Activated CD8-positive, alpha-beta memory T cell treated with anti-CD3 and anti-CD28 coated beads for 4 hours (primary cell): ENCODE measurements at places on chromosomes 6 and 20.

DNA sequence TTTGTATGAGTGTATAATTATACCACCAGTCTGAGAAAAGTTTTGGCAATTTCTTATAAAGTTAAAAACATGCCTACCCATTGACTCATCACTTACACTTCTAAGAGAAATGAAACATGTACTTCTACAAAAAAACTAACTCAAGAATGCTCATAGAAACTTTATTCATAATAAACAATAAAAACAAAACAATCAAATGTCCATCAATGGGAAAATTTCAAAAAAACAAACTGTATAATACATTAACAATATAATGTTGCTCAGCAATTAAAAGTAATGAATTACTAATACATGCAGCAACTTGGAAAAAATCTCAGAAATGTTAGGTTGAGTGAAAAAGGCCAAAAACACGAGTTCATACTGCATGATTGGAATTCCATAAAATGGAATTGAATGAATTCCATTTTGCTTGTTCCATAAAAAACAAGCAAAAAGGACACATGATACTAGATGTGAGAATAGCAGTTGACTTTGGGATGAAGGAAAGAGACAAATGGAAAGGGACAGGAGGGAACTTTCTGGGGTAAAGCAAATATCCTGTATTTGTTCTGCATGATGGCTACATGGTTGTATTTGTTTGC, 726.6 kb downstream of the RFPL4B start:
- DNase-seq = no peak

DNA sequence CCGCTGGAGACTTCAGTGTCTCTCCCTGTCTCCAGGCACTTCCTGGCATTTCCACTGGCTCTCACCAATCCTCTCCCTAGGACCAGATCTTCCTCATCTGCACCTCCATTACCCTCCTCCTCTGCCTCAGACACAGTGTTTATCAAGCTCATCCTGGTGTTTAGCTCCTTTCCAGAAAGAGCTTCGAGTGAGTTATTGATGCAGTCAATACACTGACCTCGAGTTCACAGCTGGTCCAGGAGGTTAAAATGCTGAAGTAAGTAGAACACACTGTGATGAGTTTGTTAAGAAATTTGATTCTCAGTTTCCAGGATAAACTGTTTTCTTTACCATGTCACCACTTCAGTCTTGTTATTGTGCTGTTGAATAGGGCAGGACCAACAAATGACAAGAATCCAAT, 42.1 kb upstream of the ARMC2 start:
- no peak for DNase-seq

- DNase-seq = no peak
Measured at GRCh38 chr6:101108286-101108685, 227.2 kb upstream of the ASCC3 start.

DNA sequence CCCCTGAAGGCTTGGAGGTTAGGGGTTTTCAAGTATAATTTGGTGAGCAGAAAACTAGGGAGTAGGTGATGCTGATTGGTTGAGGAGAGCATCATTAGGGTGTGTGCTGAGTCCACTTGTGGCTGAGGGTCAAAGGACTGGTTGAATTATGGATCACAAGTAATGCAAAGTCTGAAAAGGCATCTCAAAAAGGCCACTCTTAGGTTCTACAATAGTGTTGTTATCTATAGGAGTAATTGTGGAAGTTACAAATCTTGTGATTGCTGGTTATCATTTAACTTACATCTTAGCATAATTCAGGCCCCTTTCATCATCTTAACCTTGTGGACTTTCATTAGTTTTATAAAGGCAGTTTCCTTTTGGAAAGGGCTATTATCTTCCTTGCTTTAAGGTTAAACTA, 60.8 kb downstream of the UBR2 start:
- no peak for DNase-seq

- no peak for DNase-seq
Measured at GRCh38 chr6:13001927-13002326, 285.4 kb downstream of the PHACTR1 start.

DNA sequence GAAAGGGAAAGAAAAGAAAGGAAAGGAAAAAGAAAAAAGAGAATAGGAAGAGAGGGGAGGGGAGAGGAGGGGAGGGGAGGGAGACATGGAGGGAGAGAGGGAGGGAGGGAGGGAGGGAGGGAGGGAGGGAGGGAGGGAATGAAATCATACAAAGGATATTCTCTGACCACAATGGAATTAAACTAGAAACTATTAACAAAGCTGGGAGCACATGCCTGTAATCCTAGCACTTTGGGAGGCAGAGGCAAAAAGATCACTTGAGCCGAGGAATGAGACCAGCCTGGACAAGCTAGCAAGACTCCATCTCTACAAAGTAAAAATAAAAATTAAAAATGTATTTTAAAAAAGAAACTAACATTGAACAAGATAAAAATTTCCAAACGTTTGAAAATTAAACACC, 62.8 kb downstream of the ILRUN start:
- no peak for DNase-seq

- DNase-seq = no peak
Measured at GRCh38 chr20:23456873-23457272, 4.2 kb upstream of the CST11 start.

- DNase-seq = no peak
Measured at GRCh38 chr20:9739991-9740390, 98.9 kb downstream of the PAK5 start.

- DNase-seq = no peak
Measured at GRCh38 chr6:56868687-56869086, 86.2 kb upstream of the BEND6 start.

DNA sequence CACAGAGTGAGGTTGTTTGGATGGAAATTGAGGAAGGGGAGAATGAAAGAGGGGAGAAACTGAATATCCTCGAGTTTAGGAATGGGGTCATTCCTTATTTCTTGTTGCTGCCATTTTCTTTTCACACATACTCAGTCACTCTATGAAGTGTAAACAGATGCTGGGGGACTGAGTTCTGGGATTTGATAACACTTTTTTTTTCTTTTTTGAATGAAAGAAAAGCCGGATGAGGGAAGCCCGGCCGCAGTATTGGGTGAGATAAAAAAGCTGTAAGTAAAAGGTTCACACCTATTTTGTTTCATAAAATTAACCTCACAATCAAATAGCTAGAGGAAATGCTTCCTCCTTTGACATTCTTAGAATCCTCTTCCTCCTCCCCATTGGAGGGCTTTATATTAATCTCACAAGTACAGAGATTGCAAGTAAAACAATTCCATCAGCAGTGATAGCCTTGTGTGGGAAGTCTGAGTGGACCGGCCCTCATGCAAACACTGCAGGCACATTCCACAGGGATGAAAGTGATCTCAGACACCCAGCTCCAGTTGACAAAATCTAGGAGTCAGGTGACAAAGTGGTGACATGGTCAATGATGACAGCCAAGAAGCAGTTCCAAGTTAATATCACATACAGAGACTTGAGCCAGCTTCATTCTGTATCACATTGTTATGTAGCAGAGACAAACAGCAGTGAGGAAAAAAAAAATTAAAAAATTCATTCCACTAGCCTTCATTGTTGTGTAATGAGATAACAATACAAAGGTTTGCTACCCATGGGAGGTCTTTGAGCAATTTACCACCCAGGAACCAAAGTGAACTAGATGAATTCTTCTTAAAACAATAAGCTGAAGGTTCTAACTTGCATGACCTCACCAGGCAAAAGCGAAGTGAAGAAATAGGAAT, 391.1 kb upstream of the HSF2 start:
- no peak for DNase-seq

DNA sequence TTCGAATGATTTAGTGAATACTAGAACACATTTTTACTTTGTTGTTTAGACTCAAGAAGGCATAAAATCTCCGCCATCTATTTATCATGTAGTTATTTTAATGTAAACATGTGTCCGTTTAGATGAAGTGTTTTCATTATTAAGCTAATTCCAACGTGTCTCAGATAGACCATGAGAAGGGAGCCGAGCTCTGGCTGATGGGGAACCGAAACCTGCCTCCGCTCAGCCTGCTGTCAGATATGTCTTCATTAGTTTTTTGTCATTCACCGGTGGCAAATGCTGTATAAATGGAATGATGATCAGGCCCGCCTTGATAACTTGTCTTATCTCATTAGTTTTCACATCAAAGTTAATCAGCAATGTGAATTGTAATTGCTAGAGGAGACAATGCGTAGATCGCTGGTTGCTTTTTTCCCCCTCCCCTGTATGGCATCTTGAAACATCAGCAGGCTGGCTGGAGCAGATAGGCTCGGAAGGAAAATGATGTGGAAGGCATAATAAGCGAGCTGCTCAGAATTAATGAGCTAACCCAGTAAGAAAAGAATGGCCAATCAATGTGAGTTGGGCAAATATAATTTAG, 136.4 kb downstream of the LINC00237 start:
- DNase-seq = no peak

DNA sequence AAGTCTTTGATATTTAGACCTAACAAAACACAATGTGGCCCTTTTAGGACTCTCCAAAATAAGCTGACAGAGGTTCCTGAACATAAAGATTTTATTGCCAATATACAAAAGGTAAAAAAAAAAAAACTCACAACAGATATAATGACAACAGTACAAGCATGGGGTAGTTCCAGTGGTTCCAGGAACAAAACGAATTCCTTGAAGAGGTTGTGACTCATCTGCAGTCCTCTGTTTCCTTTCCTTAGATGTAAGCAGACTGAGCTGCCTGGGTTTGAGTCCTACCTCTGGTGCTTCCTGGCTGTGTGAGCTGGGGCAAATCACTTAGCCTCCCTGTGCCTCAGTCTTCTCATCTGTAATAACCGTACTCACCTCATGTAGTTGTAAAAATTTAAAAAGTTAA, 13.3 kb upstream of the CTAGE9 start:
- no peak for DNase-seq

GRCh38 chr6:129776542-129777330, 66.8 kb upstream of the ARHGAP18 start:
- no peak for DNase-seq

DNA sequence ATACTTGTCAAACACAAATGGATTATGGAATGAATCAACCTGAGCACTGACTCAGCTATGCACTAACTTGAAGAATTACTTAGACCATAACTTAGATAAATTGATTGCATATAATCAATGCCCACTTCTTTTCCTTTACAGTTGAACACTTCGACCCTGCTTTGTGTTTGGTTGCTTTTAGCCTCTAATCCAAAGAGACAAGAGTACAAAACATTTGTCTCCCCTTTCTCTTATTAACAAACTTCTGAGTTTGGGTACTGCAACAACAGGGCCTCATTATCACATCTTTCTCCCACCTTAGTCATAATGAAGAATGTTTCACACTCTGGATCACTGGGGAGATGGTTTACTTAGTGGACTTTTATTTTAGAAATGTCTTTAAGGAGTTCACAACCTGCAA, 2.6 kb upstream of the TAAR6 start:
- no peak for DNase-seq

DNA sequence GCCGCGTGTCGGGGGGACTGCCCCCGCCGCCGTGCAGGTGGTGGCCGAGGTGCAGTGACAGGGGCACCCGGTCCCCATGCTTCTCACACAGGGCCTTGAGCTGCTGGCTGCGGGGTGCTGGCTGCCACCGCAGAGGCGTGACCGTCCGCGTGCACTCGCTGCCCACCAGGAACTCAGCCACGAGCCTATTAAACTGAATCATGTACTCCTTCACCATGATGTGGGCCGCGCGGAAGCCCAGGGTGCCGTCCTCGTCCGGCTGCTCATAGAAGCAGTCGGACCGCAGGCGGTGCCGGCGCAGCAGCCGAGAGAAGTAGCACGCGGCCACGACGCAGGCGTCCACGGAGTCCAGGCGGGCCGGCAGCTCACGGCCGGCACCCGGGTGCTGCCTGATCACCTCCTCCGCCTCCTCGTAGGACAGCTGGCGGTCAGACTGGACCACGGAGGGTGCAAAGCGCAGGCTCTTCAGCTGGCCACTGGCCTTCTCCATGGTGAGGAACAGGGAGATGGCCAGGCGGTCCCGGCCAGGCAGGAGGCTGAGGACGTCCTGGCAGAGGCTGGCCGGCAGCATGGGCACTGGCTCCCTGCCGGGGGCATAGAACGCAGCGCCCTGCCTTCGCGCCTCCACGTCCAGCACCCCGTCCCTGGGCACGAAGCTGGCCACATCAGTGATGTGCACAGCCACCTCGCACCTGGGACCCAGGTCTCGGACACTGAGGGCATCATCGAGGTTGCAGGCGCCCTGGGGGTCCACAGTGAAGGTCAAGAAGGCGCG, 9.8 kb downstream of the HELZ2 start:
- no peak for DNase-seq

GRCh38 chr6:21478883-21479539, 114.5 kb upstream of the SOX4 start:
- DNase-seq = no peak

DNA sequence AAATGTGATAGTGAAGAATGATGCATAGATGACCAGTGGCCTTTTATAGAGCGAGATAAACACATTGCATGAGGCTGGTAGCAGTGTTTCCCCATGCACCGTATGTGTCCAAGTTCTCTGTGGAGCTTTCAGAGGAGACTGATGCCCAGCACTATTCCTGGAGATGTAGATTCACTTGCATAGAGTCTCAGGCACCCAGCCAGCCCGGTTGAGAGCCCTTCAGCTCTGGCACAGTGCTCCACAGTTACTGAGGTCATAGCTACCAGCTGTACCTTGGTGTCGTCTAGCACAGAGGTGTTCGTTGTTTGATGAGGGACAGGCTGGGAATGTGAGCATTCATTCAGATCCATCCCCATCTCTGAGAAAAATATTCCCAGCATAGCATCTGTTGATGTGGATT, 328.9 kb downstream of the FARS2 start:
- no peak for DNase-seq

DNA sequence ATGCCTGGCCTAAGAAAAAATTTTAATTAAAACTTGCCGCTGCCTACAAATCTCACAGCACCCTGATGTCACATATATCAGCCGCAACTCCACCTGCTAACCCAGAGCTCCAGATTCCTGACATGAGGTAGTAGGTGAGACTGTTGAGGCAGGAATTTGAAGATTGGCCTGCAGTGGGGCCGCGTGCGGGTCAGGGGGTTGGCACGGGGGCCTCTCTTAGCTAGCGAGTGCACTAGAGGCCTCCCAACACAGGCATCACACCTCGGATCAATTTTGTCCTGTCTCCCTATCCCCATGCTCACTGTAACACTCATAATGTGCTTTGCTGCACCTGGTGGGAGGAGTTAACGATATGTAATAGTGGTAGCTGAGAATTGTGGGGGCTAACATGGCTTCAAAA, 349.8 kb downstream of the CDC5L start:
- DNase-seq = no peak

- DNase-seq = no peak
Measured at GRCh38 chr6:80771941-80772340, 665.5 kb downstream of the BCKDHB start.

- peak; percentile 19 for DNase-seq
Measured at GRCh38 chr6:34027445-34027936, 118.4 kb downstream of the GRM4 start.

DNA sequence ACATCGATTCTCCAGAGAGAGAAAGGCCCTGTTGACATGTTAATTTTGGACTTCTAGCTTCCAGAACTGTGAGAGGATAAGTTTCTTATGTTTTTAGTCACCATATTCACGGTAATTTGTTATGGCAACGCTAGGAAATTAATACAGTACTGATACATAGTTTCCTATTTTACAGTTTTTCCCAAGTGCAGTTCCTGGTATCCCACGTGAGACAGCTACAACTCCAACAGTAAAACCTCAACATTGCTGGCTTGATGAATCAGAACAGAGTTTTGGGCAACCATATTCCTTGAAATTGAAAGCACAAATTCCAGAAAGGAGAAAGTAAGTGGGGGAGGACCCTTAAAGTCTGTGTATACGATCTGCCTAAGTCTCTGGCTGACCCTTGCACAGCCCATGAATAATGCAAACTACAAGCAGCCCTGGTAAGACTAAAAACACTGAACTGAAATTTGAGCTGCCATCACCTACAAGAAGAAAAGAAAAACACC, 505.1 kb upstream of the NRSN1 start:
- DNase-seq = no peak

- no peak for DNase-seq
Measured at GRCh38 chr6:14040042-14040441, 77.5 kb upstream of the CD83 start.
